ENCODE measurements at places on chromosomes 4 and X. TPM values are rescaled to one million over a fixed set of nuclear protein-coding genes. Genes with fewer than 3 reads are reported as not detected.

The FHL1 gene
- 396 TPM for total RNA-seq

The SRPX2 gene
- total RNA-seq = 9.4 TPM

The KDM6A gene
- total RNA-seq = 55.1 TPM

The ASB11 gene
- total RNA-seq = 0.88 TPM

The NDNF gene
- total RNA-seq = 10.9 TPM

The CXCL3 gene
- total RNA-seq = 2.5 TPM

The CLDN2 gene
- total RNA-seq = 1.4 TPM

The STK32B gene
- total RNA-seq = 3.0 TPM

The TKTL2 gene
- 0.07 TPM for total RNA-seq

The SYP gene
- 4.4 TPM for total RNA-seq

The LAS1L gene
- 12.8 TPM for total RNA-seq

The LEF1 gene
- total RNA-seq = 42.6 TPM

DNA sequence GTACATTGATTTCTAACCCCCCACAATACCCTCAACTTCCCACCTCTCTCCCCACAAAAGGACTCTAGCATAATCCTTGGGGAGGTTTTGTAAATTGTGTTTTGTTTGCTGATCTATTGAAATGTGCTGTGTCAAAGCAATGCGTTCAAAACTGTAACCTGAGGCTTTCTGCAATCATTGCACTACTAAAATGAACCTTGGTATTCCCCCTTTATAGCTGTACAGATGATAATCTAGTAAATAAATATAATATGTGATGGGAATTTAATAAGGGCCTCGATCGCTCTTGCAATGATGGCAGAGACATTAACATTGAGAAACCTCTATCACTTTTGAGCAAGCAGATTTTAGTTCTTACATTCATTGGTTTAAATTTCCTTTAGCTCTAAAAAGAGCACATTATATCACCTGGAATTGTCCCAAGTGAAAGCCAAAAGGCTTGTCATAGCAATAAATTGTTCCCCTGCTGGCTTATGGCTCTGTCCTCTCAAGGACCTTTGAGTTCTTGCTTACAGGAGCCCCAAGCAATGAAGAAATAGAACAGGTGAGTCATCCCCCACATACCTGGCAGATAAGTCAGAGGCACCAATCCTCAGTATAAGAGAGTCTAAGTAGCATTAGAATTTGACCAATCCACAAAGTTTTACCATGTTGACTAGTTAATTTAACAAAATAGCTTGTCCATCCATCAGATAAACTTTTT, 18.4 kb upstream of the ACE2 start:
- H3K4me1 ChIP-seq = no peaks in the 10 kb centered on the region
- H3K36me3 ChIP-seq = no peaks in the 10 kb centered on the region
- H3K27me3 ChIP-seq = no peaks in the 10 kb centered on the region
- H3K4me3 ChIP-seq = no peak overlapping the region
- H3K27ac ChIP-seq = no peak overlapping the region

DNA sequence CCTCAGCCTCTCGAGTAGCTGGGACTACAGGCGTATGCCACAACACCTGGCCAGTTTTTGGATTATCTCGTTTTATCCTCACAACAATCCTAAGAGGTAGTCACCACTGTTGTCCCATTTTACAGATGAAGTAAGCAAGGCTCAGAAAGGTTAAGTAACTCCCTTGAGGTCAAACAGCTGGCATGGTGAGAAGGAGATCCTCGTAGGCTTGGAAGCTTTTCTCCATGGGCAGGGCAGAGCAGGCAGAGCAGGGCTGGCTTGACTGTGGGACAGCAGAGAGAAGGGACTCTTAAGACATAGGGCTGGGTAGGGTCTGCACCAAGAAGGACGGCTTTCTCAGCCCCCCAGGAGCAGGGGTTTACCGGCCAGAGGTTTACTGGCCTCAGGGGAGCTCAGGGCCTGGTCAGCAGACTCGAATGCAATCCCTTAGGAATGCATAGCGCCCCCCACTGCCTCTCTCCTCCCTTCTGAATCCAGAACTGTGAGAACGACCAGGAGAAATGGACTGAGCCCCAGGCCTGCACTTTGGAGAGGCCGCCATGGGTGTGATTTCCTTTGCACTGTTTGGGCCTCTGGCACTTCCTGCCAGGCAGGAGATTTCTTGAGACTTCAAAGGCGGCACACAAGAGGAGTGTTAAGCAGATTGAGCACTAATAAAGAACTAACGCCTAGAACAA, 14.0 kb upstream of the CDKN2AIP start:
- no peak overlapping the region for H3K4me3 ChIP-seq
- DNase-seq = peak; percentile 28
- H3K4me1 ChIP-seq = no peaks in the 10 kb centered on the region
- H3K27me3 ChIP-seq = no peaks in the 10 kb centered on the region

DNA sequence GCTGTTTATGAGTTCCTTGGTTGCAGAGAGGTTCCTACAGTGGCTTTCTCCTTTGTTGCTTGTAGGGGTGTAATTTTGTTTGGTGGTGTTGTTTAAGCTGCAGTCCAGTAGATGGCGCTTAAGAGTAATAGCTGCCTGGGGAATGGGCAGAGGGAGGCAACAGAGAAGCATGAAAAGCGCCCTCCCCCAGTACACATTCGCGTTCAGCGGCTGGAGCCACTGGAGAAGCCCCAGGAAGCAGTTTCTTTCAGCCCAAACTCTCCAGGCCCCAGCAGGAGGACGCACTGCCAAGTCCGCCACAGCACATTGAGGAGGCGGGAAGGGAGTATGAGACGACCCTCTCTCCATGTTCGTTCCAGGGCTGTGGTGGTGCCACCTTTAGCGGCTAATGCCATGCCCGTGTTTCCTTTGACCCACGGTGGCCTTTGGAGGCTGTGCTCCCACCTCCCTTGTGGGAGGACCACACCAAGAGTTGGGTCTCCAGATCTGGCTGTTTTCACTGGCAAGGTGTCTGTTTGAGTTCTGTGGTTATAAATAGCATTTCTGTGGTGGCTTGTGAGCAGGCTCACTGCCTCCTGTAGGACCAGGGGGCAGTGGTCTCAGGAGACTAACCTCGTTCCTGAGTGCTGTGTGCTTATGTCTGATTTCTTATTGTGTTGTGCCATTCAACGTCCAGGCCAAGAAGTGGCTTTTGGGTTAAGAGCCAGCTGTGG, 252.3 kb downstream of the ARHGAP10 start:
- no peak overlapping the region for H3K4me3 ChIP-seq
- H3K27me3 ChIP-seq = no peaks in the 10 kb centered on the region
- no peak overlapping the region for H3K27ac ChIP-seq
- no peaks in the 10 kb centered on the region for H3K36me3 ChIP-seq
- no peaks in the 10 kb centered on the region for H3K4me1 ChIP-seq
- DNase-seq = no peak

DNA sequence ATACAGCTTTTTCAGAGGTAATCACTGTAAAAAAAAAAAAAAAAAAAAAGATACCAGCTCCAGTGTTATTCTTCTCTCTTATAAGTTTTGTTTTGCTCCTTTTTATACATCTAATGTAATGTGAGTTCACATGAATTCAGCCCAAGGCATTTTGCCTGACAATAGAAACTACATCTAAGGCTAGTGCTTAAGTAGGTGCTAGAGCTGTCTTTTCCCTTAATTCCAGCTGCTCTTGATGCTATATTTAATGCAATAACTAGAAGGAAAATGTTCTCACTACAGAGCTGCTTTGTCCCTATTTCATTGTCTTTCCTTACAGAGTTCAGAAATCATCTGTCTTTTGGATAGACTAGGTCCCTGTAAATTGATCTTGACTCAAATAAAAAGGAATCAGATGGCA, 150.1 kb downstream of the NAA11 start:
- no peak for DNase-seq
- H3K27me3 ChIP-seq = no peaks in the 10 kb centered on the region
- no peaks in the 10 kb centered on the region for H3K4me1 ChIP-seq

DNA sequence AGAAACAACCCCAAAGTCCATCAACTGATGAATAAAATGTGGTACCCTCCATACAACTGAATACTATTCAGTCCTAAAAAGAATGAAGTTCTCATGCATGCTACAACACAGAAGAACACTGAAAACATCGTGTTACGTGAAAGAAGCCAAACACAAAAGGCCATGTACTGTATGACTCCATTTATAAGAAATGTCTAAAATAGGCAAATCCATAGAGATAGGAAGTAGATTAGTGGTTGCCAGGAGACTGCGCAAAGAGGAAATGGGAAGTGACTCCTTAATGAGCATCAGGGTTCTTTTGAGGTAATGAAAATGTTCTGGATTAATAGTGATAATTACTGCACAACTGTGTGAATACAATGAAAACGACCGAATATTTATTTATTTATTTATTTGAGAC, 23.4 kb downstream of the FBXW7 start:
- no peaks in the 10 kb centered on the region for H3K27me3 ChIP-seq
- no peak overlapping the region for H3K4me3 ChIP-seq
- DNase-seq = no peak
- no peak overlapping the region for H3K27ac ChIP-seq

DNA sequence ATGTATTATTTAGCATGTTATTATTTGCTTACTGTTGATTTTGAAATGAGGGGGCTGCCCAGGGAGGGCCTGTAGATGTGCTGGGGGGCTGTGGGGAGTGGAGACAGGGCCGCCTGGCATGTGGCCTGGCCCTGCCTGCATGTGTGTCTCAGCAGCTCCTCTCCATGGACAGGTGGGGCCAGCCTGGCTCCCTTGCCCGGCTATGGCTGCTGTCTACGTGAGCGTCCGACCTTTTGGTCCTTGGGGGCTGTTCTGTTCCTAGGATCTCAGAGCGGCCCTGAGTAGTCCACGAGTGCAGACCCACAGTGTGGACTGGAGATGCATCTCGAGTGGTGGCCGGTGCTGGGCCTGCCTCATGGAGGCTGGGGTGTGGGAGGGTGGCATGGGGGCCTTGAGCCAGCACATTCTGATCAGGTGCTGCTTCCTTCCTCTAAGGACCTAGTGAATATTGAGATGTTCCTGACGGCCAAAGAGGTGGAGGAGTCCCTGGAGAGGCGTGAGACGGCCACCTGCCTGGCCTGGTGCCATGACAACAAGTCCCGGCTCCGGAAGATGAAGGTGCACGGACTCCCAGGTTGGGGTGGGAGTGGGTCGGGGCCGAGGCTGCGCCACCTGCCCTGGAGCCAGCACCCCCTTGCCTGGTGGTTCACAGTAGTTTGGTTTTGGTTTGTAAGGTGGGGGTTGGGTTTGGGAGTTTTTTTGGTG, 24.9 kb upstream of the UVSSA start:
- H3K27me3 ChIP-seq = no peaks in the 10 kb centered on the region
- H3K36me3 ChIP-seq = no peaks in the 10 kb centered on the region
- H3K4me1 ChIP-seq = no peaks in the 10 kb centered on the region
- no peak overlapping the region for H3K4me3 ChIP-seq

- no peaks in the 10 kb centered on the region for H3K36me3 ChIP-seq
- DNase-seq = no peak
- H3K27me3 ChIP-seq = no peaks in the 10 kb centered on the region
- no peak overlapping the region for H3K4me3 ChIP-seq
- H3K27ac ChIP-seq = no peak overlapping the region
These were observed 104.2 kb upstream of the TLR2 start for GRCh38 chr4:153579872-153580271.

GRCh38 chrX:154051201-154051810, 31.6 kb upstream of the IRAK1 start:
- peak overlapping the region; percentile 62 for H3K27ac ChIP-seq
- H3K4me1 ChIP-seq = peaks cover 8% of the 10 kb centered on the region
- H3K27me3 ChIP-seq = no peaks in the 10 kb centered on the region
- no peak overlapping the region for H3K4me3 ChIP-seq

DNA sequence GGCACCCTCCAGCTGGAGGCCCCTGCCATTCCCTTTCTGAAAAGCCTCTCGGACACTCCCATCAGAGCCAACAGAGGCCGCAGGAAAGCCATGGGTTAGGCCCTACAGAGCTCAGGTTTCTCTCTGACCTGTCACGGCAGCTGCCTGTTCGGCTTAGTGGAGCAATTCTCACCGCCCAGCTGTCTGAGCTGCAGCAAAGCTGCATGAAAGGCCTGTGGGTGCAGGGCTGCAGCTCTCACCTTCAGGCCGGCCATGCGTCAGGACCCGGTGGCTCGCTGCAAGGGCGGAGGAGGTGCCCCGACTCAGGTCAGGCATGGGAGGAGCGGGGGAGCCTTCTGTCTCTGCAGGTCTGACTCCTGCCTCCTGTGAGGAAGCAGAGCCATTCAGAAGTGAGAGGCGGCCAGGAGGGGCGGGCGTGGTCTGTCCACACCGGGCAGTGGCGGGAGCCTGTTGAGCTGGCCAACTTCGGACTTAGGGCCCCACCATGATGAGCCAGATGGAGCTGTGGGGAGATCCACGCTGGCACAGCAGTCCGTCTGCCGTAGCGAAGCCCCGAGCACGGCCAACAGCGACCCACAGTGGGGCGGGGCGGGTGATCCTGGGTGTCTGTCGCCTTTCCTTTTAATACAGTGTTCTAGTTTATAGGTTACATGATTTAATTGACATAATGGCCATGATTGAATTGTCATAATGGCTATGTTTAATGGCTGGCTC, 23.4 kb downstream of the PDE6B start:
- no peaks in the 10 kb centered on the region for H3K4me1 ChIP-seq
- H3K4me3 ChIP-seq = no peak overlapping the region
- DNase-seq = no peak
- no peaks in the 10 kb centered on the region for H3K36me3 ChIP-seq
- no peaks in the 10 kb centered on the region for H3K27me3 ChIP-seq

DNA sequence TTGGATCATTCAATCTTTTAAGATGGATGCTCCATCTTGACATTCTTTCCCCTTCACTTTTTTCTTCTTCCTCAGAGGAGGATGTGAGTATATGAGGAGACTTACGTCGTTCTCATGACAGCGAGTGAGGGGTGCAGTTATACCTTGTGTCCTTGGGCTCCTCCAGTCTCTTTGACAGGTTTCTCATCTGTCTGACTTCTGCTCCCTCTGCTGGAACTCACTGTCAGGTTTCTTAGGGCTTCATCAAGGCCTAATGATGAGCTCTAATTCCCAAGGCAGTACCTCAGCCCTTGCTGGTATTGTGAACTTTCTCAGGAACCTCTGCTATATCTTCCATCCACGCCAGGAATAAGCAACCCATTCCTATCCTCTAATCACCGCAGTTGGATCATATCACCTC, 237.8 kb upstream of the ADGRL3 start:
- H3K4me3 ChIP-seq = no peak overlapping the region
- no peak overlapping the region for H3K27ac ChIP-seq
- no peaks in the 10 kb centered on the region for H3K4me1 ChIP-seq
- H3K27me3 ChIP-seq = no peaks in the 10 kb centered on the region
- H3K36me3 ChIP-seq = no peaks in the 10 kb centered on the region

GRCh38 chr4:94758141-94758699, 465 bp downstream of the BMPR1B start:
- DNase-seq = peak; percentile 25
- peak overlapping the region; percentile 17 for H3K4me3 ChIP-seq
- H3K4me1 ChIP-seq = no peaks in the 10 kb centered on the region
- H3K36me3 ChIP-seq = no peaks in the 10 kb centered on the region
- H3K27ac ChIP-seq = no peak overlapping the region

GRCh38 chrX:41759817-41760216, 35.8 kb downstream of the GPR82 start:
- H3K27ac ChIP-seq = no peak overlapping the region
- H3K36me3 ChIP-seq = no peaks in the 10 kb centered on the region
- no peaks in the 10 kb centered on the region for H3K27me3 ChIP-seq
- no peak overlapping the region for H3K4me3 ChIP-seq

GRCh38 chr4:2825740-2826139, 17.9 kb upstream of the ADD1 start:
- no peak overlapping the region for H3K4me3 ChIP-seq
- H3K36me3 ChIP-seq = no peaks in the 10 kb centered on the region
- H3K27ac ChIP-seq = no peak overlapping the region
- no peak for DNase-seq

Measured in uterus (tissue), 4 donors.